ENCODE measurements at places on chromosomes 6 and 20.

GRCh38 chr6:157328108-157328692 lies 4.9 kb upstream of the TMEM242 start:
- DNase-seq, result no peak

DNA sequence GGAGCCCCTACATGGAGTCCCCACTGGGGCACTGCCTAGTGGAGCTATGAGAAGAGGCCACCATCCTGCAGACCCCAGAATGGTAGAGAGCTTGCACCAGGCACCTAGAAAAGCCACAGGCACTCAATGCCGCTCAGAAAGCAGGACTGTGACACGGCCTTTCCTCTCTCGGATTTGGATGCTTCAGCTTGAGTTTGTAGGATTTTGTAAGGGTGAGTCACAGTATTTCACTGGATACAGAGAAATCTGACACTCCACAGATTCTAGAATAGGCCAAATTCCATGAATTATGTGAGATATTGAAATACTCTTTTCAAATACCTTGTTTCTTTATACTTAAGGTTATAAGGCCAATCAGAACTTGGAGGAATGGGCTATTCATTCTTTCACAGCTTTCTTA lies 424.5 kb downstream of the HTR1B start:
- no peak for DNase-seq

DNA sequence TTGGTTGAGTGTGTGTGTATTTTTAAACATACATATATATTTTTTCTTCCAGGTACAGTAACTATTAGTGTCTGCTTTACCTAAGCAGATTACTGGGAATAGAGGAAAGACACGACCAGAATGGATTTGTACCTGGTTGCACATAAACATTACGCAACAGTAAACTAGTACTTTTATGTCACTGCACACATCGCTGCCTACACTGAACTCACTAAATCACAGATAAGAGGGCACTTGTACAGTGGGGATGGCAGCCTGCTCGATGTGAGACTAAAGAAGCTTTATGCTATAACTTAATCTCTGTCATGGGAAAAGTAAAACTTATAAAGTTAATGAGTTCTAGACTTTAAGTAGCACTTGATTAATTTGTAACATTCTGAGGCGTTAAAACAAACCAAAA lies 89.5 kb upstream of the SIM1 start:
- no peak for DNase-seq

- DNase-seq, result no peak
Observed at GRCh38 chr6:82275686-82276085, 28.1 kb upstream of the IBTK start.

DNA sequence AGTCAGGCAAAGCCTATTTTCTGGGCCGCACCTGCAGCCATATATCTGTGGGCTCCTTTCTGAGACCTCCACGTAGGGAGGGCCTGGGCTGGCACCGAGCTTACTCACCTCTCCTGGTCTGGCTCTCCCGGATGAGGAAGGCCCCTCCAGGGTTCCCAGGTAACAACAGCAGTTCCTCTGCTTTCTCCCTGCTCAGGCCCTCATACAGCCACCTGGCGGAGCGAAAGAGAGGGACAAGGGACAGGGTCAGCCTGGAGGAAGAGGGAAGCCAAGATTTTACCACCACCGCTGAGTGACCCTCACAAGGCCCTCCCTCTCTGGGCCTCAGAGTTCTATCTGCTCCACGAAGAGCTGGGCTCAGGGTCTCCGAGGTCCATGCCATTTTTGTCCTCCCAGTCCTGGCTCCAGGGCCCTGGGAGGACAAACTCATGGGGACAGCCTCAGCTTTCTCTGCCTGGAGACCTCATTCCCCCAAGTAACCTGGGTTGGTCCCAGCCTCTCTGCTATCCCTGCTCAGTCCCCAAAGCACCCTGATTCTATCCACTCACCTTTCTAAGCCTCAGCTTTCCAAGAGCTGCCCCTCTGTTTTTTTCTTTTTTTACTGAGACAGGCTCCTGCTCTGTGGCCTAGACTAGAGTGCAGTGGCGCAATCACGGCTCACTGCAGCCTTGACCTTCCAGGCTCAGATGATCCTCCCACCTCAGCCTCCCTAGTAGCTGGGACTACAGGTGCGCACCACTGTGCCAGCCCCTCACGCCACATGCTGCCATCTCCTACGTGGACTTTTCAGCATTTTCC lies 13.3 kb downstream of the SLA2 start:
- no peak for DNase-seq

DNA sequence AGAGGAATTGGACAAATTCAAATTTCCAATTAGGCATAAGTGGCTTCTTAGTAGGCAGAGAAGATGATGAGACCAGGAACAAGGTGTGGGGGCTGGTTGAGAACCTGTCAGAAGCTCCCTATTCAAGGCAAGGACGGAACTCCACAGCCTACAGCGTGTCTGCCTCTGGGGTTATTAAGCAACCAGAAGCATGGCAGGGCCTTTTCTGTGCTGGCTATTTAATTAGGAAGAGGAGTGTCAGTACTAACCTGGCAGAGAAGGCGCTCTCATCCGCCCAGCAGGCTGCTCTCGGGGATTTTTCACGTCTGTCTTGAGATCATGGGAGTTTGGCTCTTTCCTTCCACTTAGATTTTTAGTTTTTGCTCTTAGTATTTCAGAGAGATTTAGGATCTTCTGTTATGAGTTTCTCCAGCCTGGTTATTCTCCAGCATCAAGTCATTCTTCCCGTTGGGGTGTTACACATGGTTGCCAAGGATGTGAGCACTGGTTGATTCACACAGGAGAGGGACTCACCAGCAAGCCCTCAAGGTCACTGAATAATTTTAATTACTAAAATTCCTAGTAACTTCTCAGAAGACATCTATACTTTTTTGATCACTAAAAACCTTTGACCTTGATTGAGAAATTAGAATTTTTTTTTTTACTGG lies 23.9 kb downstream of the ADTRP start:
- no peak for DNase-seq

DNA sequence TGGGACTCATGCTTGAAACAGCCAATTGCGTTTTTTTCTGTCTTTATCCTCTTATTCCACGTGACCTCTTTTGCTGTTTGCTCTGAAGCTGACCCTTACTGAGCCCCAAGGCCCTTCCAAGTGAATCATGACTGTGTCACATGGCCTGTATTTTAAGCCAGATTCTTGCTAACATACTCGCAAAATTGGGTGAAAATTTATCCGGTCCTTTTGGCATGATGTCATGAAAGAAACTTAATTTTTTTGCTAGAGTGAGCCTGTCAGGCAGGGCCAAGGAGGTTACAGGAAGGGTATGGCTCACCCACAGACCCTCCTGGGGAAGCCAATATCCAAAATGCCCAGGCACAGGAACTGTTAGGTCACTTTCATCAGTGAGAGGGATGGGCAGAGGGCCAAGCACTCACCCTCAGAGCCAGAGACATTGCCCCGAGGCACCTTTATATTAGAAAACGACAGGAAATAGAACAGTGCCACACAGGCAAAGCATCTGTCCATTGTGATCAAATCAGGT lies 296.7 kb downstream of the CDH26 start:
- DNase-seq, result no peak

DNA sequence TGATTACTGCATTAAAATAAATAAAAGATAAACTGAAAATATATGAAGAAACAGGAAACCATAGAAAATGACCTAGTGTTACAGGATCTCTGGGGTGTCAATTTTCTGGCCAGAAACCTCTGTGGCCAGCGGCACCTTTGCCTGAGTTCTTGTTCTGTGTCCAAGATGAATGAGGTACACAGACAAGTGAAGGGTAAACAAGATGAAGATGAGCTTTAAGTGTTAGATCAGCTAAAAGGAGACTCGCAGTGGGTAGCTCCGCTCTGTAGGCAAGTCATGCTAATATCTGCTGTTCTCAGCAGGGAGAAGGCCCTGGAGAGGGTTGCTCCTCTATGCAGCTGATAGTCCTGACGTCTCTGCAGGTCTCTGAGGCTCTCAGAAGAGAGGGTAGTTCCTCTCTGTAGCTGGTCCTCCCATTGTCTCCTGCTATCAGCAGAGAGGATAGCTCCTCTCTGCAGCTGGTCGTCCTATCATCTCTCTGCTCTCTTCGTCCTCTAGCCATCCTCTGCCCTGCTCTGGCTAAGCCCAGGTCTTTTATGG lies 35.9 kb upstream of the TBC1D22B start:
- DNase-seq, result no peak

DNA sequence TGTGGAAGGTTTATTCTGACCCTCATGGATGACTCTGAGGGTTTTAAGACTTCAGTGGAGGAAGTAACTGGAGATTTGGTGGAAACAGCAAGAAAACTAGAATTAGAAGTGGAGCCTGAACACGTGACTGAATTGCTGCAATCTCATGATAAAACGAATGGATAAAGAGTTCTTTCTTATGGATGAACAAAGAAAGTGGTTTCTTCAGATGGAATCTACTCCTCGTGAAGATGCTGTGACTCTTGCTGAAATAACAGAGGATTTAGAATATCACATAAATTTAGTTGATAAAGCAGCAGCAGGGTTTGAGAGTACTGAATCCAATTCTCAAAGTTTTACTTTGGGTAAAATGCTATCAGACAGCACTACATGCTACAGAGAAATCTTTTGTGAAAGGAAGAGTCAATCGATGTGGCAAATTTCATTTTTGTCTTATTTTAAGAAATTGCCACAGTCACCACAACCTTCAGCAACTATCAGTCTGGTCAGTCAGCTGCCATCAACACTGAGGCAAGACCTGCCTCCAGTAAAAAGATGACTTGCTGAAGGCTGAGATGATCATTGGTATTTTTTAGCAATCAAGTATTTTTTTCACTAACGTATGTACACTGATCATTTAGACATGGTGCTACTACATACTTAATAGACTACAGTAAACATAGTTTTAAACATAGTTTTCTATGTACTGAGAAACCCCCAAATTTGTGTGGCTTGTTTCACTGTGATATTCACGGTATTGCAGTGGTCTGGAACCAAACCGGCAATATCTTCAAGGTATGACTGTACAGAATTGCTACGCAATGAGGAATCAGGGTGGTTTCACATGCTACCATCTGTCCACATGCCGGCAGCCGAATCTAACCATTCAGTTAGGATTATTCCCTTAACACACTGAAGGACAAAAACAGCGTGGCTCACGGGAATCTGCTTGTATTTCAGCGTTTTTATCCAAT lies 149.0 kb downstream of the MYB start:
- DNase-seq, result no peak

GRCh38 chr20:46545077-46545826 lies 5.2 kb downstream of the OCSTAMP start:
- no peak for DNase-seq

- no peak for DNase-seq
Observed at GRCh38 chr6:90088009-90088408, 193.7 kb downstream of the GJA10 start.

GRCh38 chr6:169518451-169518850 lies 183.4 kb downstream of the WDR27 start:
- DNase-seq, result no peak

All from gastrocnemius medialis (tissue), 4 donors.